ENCODE measurements at places on chromosomes 3 and 15. TPM values are rescaled to one million over a fixed set of nuclear protein-coding genes. Genes with fewer than 3 reads are reported as not detected.

The TTLL13 gene
- total RNA-seq, result 0.16 TPM

The GRK7 gene
- total RNA-seq, result not detected

The OR5K3 gene
- not detected for total RNA-seq

The CDCP1 gene
- total RNA-seq, result 15.3 TPM

The CCDC12 gene
- 52.3 TPM for total RNA-seq

The PSTPIP1 gene
- not detected for total RNA-seq

The ARHGEF26 gene
- total RNA-seq, result 7.8 TPM

The SRGAP3 gene
- total RNA-seq, result 0.31 TPM

The ACKR2 gene
- not detected for total RNA-seq

The SLC2A2 gene
- total RNA-seq, result not detected

The TMEM207 gene
- total RNA-seq, result not detected

The LRTM1 gene
- total RNA-seq, result not detected

The SLC24A5 gene
- total RNA-seq, result not detected

The ILDR1 gene
- total RNA-seq, result not detected

The KLHL6 gene
- not detected for total RNA-seq

The CPA3 gene
- not detected for total RNA-seq

The CATSPER2 gene
- 0.36 TPM for total RNA-seq

The FBLN2 gene
- total RNA-seq, result 1.5 TPM

The EIF4E3 gene
- total RNA-seq, result 2.6 TPM

The ITIH4 gene
- 0.84 TPM for total RNA-seq
